ENCODE measurements at places on chromosomes 11 and 22.

DNA sequence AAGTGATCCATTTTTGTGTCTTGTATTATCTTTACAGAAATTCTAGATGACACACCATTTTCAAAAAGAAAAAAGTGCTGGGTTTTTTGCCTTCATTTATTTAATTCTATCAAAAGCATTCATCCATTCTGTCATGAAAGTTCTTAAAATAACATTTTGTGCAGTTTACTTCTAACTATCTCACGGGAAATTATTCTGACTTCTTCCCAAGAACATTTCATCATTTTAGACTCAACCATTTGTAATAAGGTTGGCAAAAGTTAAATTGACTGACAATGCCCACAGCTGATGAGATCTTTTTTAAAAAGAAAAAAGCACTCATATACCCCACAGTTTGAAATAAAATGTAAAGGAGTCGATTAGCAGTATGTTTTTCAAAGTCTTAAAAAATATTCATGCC is 68.5 kb downstream of the SBF2 start:
- no peak for DNase-seq

- DNase-seq, result peak; percentile 63
Observed at GRCh38 chr11:10076458-10077141, 217.4 kb downstream of the SBF2 start.

DNA sequence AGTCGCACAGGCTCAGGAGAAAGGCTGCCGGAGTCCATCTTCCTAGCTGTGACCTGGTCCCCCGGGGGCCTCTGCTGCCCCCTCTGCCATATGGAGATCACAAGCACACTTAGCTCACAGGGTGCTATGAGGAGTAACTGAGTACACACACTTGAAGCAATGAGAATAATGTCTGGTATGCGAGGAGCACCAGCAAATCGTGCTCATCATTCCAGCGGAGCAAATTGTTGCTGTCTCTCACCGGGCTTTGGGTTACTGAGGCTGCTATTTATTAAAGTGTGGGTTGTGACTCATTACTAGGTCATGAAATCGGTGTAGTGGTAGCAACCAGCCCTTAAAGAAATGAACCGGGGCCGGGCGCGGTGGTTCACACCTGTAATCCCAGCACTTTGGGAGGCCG is 48.1 kb upstream of the EIF3D start:
- DNase-seq, result peak; percentile 91

DNA sequence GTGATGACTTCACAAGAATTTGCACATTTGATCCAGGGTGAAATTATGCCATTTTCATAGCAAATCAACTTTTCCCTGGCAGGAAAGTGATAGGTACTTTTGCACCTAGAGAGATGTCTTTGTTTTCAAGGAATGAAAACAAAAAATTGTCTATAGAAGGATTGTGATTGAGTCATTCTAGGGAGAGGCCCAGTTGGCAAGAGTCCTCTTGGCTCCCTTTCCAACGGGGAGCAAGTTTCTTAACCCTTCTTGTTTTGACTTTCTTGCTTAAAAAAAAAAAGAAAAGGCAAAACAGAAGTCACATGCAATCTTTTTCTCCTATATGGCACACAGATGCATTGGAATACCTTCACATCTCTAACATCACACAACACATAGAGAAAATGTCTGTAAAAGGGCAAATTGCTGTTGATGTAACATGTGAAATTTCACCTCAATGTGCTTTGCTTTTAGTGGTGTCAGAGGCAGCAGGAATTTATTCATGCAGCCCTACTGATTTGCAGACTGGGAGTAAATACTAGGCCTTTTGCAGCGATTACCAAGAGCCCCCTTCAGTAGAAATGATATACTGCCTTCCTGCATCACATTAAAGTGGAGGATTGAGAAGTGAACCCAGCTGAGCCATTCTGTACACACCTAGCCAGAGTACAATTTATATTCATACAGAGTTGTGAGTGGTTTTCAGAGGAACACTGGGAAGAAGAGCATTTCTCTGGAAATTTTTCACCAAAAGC is 290.7 kb upstream of the MPPED2 start:
- DNase-seq, result no peak

Measured in IMR-90 (cell line).